ENCODE measurements at places on chromosomes 4 and X.

DNA sequence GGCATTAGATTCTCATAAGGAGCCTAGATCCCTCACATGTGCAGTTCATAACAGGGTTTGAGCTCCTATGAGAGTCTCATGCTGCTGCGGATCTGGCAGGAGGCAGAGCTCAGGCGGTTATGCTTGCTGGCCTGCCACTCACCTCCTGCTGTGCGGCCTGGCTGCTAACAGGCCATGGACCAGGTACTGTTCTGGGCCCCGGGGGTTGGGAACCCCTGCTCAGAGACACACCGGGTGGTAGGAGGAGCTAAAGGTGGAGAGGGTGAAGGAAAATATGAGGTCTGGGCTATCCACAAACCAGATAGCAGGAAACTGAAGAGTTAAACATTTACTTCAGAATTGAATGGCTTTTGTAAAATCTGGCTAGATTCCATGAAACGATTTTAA, 5.9 kb upstream of the F11 start:
- DNase-seq: no peak

GRCh38 chr4:60657041-60657440, 543.1 kb upstream of the ADGRL3 start:
- peak; percentile 4 for DNase-seq

GRCh38 chr4:7653510-7654369, 219.0 kb upstream of the PSAPL1 start:
- peak; percentile 36 for DNase-seq

DNA sequence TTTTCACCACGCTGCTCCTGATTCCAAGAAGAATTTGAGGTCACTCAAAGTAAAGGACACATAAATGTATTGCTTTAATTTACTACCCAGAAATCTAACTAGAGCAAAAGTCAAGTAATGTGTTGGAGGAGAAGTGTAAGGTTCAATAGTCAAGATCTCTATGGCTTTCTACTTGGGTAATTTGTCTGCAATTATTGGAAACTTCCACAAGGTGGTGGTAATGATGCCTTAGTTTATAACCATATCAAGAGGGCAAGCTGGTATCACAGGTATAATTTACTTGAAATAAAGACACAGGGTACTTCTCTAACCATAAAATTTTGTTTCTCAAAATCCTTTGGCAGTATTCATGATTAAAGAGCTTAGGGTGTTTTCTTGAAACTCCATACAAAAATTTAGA, 10.2 kb upstream of the GRIA3 start:
- DNase-seq: no peak

DNA sequence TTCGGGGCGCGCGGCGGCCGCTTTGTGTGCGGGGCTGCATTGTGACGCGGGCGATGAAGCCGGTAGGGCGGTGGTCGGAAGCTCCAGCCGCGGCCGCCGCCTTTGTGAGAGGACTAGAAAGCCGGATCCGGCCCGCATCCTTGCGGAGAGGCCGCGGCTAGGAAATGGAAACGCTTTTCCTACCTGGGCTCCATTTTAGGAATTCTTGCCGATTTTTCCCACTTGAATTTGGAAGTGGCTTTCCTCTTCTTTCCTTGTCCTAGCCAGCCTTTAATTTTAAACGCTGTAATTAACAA, 708 bp downstream of the TMSB4X start:
- no peak for DNase-seq

GRCh38 chrX:112851161-112851779, 10.6 kb upstream of the AMOT start:
- no peak for DNase-seq
